Adrenal gland (tissue), 19 donors: ENCODE measurements at places on chromosomes 12 and 14.

GRCh38 chr14:101472518-101472849 lies 88.8 kb upstream of the DIO3 start:
- DNase-seq: no peak

GRCh38 chr12:100718187-100718586 lies 76.4 kb upstream of the ANO4 start:
- DNase-seq: no peak

DNA sequence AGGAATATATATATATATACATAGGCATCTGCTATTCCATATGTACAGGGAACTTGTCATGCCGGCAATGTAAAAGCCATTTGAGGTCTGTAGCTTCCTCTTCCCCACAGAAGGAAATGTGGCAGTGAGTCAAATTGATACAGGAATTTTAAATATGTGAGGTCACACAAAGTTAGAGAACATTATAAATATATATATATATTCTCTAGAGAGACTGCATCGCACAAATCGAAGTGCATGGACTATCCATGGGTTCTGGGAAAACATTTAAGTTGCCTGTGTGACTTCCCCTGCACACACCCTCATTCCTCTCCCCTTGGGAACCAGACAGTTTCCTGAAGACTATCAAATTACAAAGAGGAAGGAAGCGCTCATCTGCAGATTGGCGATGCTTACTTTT lies 100.9 kb upstream of the CCDC91 start:
- no peak for DNase-seq

DNA sequence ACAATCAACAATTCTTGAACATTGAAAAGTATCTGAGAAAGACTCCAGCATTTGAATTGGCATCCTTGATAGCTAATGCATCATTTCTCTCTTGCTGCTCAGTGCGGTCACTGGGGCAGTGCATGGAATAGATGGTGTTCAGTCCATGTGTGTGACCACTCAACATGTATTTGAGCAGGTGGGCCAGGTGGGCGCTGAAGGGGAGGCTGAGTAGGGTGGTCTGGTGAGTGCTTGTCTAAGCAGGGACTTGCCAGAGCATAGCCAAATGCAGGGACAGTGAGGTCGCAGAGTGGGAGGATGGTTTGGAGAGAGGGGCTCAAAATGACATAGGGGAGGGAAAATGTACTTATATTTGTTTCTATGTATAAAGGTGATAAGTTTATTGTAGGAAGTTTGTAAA lies 409.0 kb downstream of the TMEM121 start:
- DNase-seq: no peak

- no peak for DNase-seq
These were observed 29.1 kb upstream of the HELB start for GRCh38 chr12:66273147-66273546.

- DNase-seq: no peak
These were observed 21.3 kb downstream of the LRCOL1 start for GRCh38 chr12:132588821-132589669.
